NCI-H187 (cell line): ENCODE measurements at places on chromosomes 13 and 19.

DNA sequence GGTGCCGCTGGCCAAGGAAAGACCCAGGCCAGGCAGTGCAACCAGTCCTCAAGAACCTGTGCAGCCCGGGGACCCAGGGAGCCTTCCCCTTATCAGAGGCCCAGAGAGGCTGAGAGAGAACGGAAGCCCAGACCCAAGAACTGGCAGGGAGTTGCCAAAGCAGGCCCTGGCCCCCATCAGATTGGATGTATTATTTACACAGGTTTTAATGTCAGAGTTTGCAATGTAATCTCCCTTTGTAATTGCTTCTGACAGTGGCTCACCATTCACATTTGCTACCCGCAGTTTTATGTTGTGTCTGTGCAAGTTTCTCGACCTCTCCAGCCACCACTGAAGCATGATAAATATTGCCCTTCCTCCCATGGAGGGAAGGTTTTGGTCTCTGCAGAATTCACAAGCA lies 660.9 kb downstream of the LIG4 start:
- peak; percentile 40 for DNase-seq

- no peak for DNase-seq
These were observed 62.0 kb downstream of the ZNF100 start for GRCh38 chr19:21705393-21705792.

- DNase-seq = no peak
These were observed 94.6 kb downstream of the ING1 start for GRCh38 chr13:110808138-110808537.

- DNase-seq = no peak
These were observed 45.5 kb upstream of the ZNF91 start for GRCh38 chr19:23440791-23441190.

DNA sequence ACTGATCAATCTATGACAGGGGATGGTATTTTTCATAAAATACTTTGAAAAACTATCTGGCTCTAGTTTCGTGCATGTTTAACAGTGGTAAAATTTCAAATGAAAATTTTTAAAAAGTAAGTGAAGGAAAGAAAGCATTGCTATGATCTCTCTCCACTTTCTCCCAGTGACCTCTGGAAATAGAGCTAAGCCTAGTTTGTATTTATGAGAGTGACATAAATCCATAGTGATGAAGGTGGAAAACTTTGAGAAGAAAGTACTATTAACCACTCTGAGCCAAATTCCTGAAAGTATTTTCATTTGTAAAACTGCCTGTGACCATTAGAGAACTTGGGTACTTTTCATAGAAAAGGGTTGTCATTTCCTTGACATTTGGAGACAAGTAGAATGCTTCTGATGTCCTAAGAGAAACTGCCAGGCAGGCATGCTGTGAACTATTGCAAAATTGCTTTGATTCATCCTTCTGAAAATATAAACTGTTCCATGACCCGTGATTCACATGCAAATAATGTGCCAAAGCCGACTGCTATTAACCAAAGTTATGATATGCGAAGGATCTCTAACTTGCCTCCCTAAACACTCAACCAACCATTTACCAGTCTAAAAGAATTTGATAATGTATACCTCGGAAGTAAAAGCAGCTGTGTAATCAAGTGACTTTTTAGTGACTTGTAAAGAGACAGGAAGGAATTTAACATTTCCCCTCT lies 133.2 kb downstream of the VWA8 start:
- DNase-seq = no peak

DNA sequence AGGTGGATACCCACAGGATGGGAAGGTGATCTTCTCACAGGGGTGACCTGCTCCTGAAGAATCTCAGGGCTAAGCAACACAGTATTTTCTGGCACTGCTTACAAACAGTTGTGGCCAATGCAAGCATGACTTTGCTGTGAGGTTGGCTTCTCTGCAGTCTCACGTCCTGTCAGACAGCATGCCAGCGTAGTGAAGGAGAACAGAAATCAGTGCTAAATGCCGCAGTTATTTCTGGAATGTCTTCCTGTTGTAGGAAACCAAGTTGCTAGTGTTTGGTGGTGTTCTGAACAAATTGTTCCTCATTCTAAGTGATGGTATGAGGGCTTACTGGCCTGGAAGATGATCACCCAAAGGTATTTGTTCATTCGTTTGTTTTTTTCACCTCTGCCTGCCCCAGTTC lies 320.1 kb downstream of the MTUS2 start:
- DNase-seq = no peak

- DNase-seq = no peak
These were observed 56.6 kb upstream of the RANBP3 start for GRCh38 chr19:6034512-6034911.

GRCh38 chr19:17332677-17333581 lies 1.7 kb downstream of the ANO8 start:
- no peak for DNase-seq

DNA sequence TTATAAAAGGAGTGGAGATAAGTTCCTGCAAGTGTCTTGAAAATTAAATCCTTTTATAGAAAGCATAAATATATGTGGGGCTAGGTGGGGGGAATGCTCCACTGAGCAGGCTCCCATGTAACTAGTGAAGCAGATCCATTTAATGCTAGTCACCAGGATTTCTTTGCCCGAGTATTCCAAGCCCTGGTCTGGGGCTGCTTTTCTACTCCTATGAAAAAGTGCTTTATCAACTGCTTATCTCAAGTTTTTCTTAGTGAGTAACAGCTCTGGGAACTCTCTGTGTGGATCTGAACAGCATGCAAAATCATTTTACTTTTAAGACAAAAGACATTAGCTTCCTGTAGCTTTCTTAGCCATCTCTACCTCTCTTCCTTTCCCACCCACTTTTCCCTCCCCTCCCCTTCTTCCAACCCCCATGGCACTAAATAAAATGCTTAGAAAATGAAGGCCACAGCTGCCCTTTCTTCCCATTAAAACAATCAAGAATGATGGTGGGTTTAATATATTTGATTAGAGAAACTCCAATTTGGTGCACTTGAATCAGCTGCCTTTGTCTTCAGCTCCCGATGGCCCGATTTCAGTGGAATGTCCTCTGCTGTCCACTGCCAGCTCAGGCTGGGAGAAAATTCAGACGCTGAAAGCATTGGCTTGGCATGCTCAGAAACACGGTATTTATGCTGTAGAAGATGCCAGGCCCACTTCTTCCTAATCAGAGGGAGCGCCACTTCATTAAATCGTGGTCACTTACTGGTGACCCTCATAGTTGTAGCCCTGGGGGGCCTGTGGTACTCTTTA lies 475.1 kb downstream of the FOXO1 start:
- DNase-seq = no peak

- DNase-seq = no peak
These were observed 1.0 kb upstream of the TYROBP start for GRCh38 chr19:35908973-35909683.

- DNase-seq = no peak
These were observed 583 bp downstream of the FGF14 start for GRCh38 chr13:102401265-102401664.

- no peak for DNase-seq
These were observed 1.2 kb downstream of the BRCA2 start for GRCh38 chr13:32316501-32316900.

DNA sequence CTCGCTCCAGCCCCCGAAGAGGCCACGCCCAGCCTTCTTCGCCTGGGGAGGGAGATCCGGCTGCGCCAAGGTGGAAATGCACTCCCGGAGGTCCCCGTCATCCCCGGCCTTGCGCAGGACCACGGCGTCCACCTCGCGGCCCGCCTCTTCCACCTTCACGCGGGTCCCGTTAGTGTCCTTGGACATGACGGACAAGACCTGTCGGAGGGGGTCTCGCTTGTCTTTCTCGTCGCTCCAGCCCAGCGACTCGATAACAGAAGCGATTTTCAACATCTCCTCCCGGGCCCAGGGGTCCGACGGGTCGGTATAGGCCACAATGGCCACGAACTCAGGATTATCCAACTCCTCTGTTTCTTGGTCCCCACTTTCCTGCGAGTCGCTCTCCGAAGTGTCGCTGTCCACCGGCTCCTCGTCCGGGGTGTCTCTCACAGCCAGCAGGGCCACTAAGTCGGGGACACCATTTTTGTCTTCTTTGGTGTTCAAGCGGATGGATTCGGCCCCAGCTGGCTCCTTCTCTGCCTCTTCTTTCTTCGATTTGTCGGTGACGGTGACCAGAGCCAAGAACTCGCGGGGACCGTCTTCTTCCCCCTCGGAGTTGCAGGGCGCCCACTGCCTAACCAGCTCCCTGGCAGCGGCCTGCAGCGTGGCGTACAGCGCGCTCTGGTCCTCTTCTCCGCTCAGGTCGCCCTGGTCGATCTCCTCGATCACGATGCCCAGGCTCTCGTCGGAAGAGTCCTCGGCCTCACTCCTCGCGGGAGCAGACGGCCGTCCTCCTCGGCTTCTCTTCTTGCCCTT lies 1.3 kb downstream of the PNMA8B start:
- no peak for DNase-seq

DNA sequence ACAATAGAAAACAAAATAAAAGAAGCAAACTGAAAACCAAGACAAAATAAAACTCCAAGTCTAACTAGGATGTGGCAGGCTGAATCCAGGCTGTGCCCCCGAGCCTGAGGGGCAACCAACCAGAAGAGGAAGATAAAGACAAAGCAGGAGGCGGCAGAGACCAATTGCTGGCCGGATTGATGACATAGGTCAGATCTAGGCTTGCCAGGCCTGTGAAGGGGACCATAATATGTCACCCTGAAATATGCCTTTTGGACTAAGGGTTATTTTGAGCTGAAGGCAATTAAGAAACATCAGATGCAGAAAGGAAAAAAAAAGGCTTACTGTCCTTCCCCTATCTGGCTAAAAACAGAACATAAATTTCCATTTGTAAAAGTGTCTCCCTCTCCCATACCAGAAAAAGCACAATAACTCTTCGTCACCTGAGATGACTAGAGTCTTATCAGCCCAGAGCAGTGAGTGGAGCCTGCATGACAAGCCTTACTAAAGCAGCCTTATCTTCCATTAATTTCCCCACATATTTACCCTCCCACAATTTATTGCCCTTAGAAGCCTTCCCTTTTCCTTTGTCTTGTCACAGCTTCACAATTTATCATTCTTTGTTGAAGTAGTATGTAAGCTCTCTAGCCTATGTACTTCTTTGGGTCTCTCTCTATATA lies 22.8 kb downstream of the ATP8A2 start:
- DNase-seq = no peak

GRCh38 chr13:22812793-22813192 lies 368.0 kb upstream of the SGCG start:
- DNase-seq = no peak
